ENCODE measurements at places on chromosomes 1 and 21. TPM values are rescaled to one million over a fixed set of nuclear protein-coding genes. Genes with fewer than 3 reads are reported as not detected.

- DNase-seq, result no peak
These were observed 55.6 kb upstream of the GCLM start for GRCh38 chr1:93964777-93965200.

- DNase-seq, result no peak
These were observed 18.6 kb upstream of the C1orf105 start for GRCh38 chr1:172401892-172402291.

GRCh38 chr21:38229260-38229877 lies 27.4 kb upstream of the KCNJ15 start:
- DNase-seq, result no peak

DNA sequence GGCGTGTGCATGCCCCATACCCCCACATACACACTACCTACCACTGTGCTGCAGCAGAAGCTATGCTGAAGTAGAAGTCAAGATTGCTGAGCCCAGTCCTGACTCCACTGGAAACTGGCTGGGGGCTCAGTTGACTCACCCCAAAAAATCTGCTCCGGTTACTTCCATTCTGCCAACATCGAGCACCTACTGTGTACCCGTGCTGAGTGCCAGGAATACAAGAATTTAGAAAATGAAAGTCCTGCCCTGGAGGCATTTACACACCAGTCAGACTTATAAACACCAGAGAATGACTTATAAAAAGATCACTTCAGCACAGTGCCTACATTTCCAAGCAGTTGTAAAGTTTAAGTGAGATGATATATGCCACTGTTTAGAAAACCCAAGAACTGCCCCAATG lies 99.1 kb downstream of the NMNAT2 start:
- no peak for DNase-seq

GRCh38 chr1:4397196-4397595 lies 257.2 kb upstream of the AJAP1 start:
- DNase-seq, result no peak

DNA sequence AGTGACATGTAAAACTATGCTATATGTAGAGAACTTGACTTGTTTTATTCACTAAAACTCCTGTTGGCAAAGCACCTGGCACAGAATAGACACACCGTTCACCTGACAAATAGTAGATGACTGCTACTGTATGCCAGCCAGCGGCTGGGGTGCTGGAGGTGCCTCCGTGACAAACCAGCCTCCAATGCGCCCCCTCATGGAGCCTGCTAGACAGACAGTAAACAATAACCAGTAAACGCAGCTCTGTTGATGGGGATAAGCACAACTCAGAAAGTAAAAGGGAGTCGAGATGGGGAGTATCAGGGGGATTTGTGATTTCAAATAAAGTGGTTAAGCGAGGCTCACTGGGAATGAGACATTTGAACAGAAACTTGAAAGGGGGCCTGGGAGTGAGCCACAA lies 107.2 kb downstream of the PRDM2 start:
- DNase-seq, result no peak

- no peak for DNase-seq
These were observed 28.0 kb upstream of the SFPQ start for GRCh38 chr1:35220976-35221375.

The RPL22 gene
- total RNA-seq, result 234 TPM

The NUP210L gene
- total RNA-seq, result 0.43 TPM
